Esophagus muscularis mucosa (tissue), 4 donors: ENCODE measurements at places on chromosomes 4 and X.

DNA sequence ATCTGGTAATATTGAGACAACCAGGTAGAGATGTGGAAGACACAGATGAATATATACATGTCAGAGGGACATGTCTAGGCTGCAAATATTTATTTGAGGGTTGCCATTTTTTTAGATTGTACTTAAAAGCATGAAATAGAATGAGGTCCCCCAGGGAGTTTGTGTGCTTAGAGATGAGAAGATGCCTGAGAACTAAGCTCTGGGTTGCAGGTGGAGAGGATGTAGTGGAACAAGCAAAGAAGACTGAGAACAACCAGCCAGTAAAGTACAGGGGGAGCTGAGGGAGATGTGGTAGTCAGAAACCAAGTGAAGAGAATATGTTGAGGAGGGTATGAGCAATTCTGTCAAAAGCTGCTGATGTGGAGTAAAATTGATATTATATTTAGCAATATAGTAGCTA, 95.6 kb upstream of the UNC5C start:
- DNase-seq, result no peak

- no peak for DNase-seq
Measured at GRCh38 chr4:146073517-146073916, 102.0 kb upstream of the LSM6 start.

GRCh38 chr4:105112274-105112673, 34.4 kb upstream of the TET2 start:
- no peak for DNase-seq

- no peak for DNase-seq
Measured at GRCh38 chr4:98710831-98711230, 52.4 kb upstream of the TSPAN5 start.

GRCh38 chr4:168630445-168631187, 133.8 kb downstream of the PALLD start:
- no peak for DNase-seq

GRCh38 chr4:113026556-113026955, 22.9 kb upstream of the ANK2 start:
- DNase-seq, result no peak
